Stimulated activated CD4-positive, alpha-beta T cell treated with anti-CD3 and anti-CD28 coated beads, Interleukin-12 subunit alpha, Interleukin-12 subunit beta, amount 100 ng/mL, for 24 hours (primary cell): ENCODE measurements at places on chromosomes 5 and 9.

- DNase-seq: no peak
These were observed 640.9 kb downstream of the SEMA5A start for GRCh38 chr5:8905021-8905420.

DNA sequence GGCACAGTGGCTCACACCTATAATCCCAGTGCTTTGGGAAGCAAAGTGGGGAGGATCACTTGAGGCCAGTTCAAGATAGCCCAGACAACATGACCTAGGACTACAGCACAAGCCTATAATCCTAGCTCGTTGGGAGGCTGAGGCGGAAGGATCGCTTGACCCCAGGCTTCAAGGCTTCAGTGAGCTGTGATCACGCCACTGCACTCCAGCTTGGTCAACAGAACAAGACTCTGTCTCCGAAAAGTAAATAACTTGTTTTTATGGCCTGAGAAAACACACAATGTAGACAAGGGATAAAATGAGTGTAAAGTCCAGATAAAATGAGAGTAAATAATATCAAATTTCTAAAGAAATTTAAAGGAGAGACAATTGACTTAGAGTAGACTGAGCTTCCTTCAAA is 26.3 kb downstream of the SHLD3 start:
- no peak for DNase-seq

GRCh38 chr9:91795598-91796241 is 154.3 kb downstream of the ROR2 start:
- no peak for DNase-seq

GRCh38 chr9:76644171-76644570 is 120.1 kb upstream of the PCA3 start:
- no peak for DNase-seq

- DNase-seq: no peak
These were observed 143.5 kb downstream of the PPP2R2B start for GRCh38 chr5:146734936-146735577.

DNA sequence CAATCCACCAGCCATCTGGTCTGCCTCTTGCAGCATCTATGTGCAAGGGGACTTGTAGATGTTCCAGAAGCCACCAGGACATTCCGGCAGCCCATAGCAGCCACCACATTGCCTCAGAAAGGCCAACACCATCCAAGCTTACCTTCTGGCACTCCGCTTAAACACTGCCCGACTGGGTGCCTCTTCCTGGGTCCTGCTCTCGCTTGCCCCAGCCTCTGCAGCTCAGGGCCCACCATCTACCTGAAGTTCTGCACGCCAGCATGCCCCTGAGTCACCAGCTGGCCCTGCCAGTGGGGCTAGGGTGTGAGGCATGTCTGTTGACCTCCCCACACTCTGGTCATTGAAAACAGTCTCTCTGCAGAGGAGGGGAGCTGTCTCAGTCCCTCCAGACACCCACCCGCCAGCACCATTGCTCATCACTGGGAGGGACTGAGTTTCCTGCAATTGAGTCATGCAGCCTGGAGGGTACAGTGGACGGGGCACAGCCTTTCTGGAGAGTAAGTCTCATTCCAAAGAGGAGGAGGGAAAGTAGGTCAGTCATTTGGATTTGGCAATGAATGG is 16.9 kb upstream of the COL5A1 start:
- DNase-seq: no peak

- no peak for DNase-seq
These were observed 186.2 kb upstream of the GRAMD2B start for GRCh38 chr5:126236994-126237393.

DNA sequence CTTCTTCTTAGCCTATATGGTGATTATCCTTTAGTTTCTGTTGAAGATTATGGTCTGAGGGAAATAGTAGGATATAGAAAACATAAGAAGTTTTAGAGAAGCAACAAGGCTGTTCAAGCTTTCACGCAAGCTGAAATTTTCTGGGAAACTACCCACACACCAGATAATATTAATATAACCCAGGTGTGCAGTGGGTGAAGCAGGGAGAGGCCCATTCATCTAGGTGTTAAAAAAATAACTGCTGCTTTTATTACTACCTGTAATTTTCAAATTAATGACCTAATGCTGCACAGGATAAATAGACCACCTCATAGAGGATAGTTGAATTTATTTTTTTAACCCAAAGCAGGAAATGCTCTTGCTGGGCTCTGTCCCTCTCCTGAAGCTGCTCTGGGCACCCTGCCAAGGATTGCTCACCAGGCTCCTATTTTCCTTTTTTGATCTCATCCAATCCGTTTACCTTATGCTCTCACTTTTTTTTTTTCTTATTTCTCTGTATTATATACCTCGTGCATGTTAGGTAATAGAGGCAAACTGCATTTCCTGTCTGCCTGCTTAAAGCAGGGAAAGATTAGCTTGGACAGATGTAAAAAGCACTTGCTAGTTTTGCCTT is 124.3 kb upstream of the SLC12A2 start:
- no peak for DNase-seq

DNA sequence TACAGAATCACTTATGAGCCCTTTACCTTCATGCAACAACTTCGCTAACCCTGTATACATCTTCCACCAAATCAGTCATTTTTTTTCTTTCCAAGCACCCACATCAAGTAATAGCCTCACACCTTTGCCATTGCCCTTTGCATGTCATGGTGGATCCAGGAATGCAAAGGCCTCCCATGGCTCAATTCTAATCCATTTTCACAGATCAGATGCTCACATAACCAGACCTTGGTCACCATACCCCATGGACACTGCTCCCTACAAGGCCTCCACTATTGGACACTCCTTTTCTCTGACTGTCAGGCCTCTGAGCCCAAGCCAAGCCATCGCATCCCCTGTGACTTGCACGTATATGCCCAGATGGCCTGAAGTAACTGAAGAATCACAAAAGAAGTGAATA is 179.5 kb downstream of the RASEF start:
- DNase-seq: no peak

DNA sequence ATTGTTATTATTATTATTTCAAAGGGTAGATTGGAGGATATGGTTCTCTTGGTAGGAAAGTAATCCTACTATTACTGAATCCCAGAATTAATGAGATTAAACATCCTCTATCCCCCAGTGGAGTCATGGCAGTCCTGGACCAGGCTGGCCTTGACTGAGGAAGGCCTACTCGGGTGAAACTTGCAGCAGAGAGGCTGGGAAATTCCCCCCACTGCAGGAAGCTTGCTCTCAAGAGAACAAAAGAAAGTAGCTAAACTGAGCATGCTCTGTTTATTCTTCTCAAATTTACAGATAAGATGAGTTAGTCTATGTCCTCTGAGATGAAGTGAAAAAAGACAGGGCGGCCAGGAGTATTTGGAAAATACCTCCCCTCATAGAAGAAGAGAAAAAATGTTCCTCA is 233.9 kb upstream of the RPS23 start:
- no peak for DNase-seq

DNA sequence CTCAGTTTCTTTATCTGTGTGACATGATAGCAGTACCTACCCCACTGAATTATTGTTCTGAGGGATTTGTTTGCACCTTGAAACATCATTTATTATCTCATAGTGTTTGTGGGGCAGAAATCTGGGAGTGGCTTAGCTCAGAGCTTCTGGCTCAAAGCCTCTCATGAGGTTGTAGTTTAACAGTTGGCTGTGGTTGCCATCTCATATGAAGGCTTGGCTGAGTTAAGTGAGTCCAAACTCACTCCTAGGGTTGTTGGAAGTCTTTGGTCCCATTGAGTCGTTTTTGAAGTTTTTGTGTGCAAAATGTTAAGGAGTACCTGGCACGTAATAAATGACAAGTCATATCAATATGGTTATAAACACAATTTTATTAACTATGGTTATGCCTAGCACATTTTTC is 3.6 kb upstream of the JAKMIP2 start:
- DNase-seq: no peak

DNA sequence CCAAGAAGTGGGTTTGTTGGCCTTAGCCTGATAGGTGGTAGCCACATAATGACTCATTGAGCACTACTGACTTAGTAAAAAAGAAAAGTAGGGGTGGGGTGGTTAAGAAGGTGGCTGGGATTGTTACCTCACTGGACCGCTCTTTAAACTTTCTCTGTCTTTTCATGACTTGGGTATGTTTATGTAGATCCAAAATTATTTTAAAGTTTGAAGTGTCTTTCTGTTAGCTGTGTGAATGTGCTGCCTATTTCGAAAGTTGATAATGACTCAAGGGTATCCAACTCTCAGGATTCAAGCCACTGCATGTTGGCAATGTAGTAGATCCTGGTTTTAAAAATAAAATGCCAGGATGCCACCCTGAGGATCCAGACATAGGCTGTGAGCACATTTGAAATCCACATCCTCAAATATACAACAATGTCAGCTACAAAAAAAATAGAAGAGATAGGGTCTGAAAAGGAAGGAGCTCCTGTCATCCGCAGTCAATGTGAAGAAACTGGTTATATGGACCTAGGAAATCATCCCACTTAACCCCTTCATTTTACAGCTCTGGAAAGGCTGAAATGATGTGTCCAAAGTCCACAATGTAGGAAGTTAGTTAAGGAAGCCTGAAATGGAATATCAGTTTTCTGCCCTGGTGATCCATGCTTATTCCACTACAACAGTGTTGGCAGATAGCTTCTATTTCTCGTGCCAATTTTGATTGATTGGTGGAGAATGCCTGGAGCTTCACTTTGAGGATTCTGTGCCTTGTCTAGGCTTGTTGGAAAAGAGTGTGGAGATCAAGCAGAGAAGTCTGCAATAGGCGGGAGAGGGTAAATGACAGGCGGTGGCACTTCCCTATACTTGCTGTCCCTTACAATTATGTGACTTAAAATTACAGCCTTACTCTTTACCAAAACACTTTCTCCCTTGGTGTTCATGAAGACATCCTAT is 23.4 kb downstream of the ZNF462 start:
- no peak for DNase-seq

DNA sequence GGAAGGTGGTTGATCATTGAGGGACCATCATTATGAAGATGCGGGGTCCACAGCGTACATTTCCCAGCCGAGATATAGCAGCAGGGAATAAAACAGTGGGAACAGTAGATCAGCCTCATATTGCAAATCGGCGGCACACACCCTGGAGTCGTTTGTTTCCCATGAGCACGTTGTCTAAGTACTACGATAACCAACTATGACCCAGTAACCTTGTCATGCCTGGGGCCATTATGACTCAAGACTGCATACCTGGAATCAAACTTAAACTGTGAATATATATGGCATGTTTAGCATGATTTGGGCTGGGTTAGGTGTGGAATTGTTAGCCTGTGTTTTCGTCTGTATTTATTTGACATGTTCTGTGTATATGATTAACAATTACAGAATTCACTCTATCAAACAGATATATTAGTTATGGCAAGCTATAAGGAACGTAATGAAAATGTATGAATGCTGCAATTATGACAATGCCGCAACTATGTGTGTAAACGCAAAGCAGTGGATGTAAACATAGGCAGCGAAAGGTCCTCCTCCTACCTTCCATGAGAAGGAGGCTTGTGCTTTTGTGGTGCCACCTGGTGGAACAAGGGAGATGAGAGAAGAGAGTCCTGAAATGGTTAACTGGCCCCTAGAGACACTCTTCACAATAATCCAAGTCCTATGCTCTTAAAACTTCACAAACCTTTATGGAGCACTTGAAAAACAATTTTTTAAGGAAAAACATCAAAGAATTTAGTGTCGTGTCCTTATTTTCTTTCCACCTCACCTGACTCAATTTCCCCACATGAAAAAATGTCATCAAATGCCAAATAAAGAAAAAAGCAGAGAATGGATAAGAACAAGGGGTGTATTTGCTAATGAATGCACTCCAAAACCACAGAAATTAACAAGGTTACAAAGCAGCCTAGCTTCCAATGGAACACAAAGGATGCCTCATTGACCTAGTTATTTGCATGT is 47.1 kb downstream of the SEMA5A start:
- no peak for DNase-seq
